ENCODE measurements at places on chromosomes 12 and 14.

DNA sequence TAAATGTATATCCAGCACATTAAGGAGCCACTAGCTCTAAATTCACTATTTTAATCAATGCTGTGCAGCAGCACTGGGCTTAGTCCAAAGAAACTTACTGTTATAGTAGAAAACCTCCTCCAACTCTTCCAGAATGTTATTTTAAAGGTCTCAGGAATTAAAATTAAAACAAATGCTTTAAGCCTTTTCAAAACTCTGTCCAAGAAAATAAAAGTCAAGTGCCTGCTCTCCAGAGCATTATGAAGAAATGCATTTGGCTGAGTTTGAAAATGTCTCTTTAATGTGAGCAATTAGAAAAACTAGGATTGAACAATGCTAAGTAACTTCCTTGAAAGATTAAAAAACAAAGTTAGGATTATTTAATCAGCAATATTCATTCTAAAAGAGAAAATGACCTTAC, 322.4 kb upstream of the DCN start:
- DNase-seq = no peak

DNA sequence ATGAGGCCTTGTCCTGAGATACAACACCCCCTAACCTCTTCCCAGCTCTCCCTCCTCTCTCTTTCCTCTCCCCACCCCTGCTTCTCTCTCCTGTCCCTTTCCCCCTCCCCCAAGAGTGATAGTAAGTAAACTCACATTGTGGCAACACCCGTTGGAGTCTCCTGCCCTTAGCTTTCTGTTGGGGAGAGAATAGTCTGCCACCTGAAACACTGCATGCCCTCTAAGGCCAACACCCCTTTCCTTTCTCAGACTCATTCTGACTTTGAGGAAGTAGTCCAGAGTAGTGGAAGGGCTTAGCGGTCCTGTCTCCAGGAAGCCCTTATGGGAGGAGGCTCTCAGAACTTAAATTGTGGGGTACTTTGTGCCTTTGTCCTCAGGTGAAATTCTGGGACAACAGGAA, 95.2 kb downstream of the PRKCH start:
- no peak for DNase-seq

DNA sequence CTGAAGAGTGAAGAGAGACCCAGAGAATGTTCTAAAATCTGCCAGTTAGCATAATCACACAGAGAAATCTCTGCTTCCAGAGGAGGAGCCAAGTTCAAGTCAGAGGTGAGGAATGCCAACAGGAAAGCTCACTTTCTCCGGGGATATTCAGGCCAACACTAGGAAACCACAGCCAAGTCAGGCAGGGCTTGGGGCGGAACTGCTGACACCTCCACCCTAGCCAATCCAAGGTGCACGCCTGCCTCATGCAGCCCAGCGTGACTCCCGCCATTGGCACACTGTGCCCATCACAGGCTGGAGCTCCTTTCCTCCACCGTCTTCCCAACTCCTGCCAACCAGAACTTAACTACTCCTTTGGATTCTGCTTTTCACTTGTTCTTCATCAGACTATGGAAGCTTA, 374.3 kb upstream of the CCDC196 start:
- no peak for DNase-seq

- no peak for DNase-seq
Observed at GRCh38 chr12:26869908-26870459, 37.0 kb upstream of the ITPR2 start.

GRCh38 chr12:81070846-81071245, 7.0 kb upstream of the ACSS3 start:
- no peak for DNase-seq

DNA sequence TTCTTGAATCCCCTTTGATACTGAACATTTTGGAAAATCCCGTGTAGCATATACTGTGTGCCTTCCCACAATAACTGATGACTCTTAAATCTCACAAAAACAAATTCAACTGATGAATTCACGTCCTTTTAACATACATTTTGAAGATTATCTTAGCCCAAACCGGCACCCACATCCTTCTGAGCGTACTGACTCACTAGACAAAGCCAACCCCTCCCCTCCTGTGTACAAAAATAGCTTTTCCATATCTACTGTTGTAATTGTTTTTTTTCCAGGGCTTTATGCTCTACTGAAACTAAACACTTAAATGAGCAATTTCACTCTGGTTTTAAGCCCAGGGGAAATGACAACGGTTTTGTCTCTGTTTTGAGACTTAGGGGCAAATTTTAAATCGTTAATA, 109.4 kb upstream of the ATF7IP start:
- DNase-seq = peak; percentile 20

GRCh38 chr12:117850048-117850447, 118.7 kb downstream of the KSR2 start:
- DNase-seq = no peak

DNA sequence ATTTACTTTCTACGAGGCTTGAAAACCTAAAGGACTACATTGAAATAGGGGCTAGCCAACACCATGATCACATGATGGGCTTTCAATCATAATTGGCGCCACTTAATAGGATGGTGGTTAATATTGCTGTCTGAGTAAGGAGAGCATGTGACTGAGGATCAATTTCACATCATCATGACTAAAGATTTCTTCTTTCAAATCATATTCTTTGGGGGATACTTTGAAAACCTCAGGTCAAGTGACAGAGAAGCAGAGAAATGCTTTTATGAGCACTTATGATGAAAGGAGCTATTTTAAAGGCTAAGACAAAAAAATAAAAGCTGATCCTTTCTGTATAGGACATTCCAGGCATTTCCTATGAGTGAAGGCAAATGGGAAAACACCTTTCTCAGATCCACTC, 42.9 kb upstream of the KRAS start:
- DNase-seq = no peak

- DNase-seq = no peak
Observed at GRCh38 chr14:37034410-37035285, 137.8 kb downstream of the SLC25A21 start.

DNA sequence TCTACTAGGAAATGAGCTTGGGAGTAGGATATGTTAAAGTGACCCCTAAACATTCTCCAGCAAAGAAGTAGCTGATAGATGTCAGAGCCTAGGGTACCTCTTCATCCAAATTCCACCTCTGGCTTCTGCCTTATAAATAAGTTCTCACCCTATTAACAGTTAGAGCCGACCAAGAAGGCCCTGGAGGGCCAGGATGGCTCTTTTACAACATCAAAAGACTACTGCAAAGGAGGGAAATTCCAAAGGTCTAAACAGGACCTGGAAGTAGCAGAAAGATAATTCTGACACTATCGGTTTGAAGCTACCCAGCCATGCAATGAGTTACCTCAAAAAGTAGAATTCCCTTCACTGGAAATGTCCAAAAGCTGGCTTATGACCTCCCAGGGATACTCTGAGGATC, 90.0 kb downstream of the PPM1H start:
- no peak for DNase-seq

DNA sequence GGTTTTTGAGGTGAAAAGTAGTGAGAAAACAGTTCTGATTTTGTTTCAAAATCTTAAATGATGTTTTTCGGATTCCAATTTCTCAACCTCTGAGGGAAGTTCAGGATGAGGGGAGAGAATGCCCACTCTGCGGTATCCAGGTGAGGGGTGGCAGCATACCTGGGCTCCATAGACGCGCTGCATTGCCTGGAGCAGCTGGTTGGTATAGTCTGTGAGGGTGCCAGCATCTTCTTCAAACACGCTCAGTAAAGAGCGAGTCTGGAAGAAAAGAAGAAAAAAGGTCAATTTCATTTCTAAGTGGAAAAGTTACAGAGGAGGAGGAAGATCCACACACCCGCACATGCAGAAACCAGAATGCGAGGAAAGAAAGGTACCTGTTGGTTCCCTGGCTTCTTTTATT, 7.0 kb downstream of the APPL2 start:
- no peak for DNase-seq

DNA sequence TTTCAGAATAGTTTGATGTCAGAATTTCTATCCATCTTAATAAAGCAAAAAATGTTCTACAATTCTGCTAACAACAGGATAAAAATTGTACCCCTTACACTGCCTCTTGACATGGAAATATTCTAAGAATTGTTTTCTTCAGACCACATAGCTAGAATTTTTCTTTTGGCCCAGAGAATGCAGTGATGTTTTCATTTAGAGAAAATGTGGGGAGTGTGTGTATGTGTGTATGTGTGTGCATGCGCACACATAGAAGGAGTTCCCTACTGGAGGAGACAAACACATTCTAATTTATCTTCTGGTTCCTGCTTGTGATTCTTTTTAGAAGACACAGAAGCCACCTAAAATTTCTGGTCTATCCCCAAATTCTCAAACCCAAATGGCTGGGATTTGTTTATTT, 1145.7 kb downstream of the VRK1 start:
- DNase-seq = no peak

DNA sequence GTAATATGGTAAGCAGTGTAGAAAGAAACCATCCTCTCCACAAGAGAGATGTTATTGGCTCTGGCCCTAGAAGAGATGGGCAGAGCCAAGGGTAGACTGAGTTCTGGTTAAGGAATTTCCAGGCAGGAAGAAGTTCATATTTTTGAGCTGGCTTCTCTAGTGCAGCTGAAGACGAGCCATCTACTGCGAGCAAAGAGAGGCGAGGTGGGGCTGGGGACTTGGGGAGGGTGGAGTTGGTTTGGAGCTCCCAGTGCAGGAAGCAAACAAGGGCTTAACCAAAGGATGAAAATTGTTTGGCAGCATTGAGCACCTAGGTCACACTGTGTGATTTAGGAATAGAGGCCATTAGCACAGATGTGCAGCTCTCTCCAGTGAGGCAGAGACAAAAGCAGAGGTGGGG, 239.6 kb downstream of the ZFP36L1 start:
- DNase-seq = no peak

DNA sequence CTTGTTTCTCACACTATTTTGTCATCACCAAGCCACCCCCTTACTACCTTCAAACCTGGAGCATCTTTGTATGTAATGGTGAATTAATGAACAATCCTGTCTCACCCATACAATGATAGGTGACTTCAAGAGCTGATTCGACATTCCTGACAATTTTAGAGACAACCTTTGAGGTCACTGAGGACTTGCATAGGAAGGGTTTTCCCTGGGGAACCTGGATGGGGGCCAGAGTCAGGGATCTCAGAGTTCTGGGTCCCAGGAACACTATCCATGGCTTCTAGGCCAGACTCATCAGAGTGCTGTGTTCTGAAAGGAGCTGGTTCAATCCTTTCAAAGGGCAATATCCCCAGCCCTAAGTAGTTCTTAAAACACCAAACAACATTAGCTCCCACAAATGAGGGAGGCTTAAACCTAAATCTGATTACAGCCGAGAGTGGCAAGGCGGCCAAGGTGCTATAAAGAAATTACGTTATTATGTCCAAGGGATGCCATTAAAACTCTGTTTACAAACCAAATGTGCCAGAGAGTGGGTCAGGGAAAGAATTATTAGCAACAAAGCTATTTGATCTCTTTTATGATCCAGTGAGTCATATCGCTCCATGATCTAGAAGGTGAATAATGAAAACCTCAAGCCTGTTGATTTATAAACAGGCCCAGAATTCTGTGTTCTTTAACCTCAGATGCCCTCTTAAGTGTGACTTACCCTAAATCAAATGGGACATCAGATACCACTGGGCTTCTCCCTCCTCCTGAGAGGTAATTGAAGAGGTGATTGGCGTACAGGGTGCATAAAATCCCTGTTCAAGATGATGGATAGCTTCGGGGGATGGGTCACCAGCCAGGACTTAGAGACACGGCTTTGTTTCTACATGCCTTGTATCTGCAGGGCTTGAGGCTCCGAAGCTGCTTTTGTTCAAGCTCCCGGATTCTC, 230.2 kb upstream of the TBX3 start:
- DNase-seq = no peak

DNA sequence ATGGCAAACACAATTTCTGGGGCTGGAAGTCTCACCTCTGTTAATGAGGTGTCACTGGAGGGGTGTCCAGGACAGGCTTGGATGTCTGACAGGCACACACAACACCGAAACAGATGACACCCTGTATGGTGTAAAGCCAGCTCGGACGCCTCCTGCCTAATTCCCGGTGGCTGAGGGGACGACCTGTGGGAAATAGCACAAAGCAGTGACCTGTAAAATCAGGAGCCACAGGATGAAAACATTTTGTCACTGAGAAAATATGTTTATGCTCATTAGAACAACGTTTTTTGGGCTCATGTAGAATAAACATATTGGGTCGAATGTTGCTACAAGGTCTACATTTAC, 285.0 kb upstream of the RTL1 start:
- no peak for DNase-seq

- no peak for DNase-seq
Observed at GRCh38 chr12:112230136-112230535, 104.8 kb downstream of the TRAFD1 start.

- peak; percentile 12 for DNase-seq
Observed at GRCh38 chr14:106210650-106211049, 684.3 kb downstream of the TMEM121 start.

GRCh38 chr12:58384196-58384595, 442.8 kb downstream of the ATP23 start:
- no peak for DNase-seq

GRCh38 chr12:122174155-122174845, at the start of gene IL31:
Gene IL31, minus strand, starts transcription at chr12:122174221. Its CDS starts 49 bp downstream, at chr12:122174172.
- no peak for DNase-seq

GRCh38 chr12:131832321-131833231, 4.4 kb downstream of the MMP17 start:
- no peak for DNase-seq

GRCh38 chr12:92717202-92717601, 14.4 kb downstream of the PLEKHG7 start:
- DNase-seq = no peak

DNA sequence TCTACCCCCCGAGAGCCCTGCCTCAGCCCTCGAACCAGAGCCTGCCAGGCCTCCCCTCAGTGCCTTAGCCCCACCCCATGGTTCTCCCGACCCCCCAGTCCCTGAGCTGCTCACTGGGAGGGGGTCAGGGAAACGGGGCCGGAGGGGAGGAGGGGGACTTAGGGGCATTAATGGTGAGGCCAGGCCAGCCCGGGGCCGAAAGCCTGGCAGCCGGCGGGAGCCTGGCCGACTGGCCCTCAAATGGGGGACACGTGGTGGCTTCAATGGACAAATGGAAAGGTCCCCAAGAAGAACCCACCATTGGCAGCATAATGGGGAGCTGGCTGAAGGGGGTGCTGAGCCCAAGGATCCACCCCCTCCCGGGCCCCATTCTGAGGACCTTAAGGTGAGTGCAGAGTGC, 5.6 kb downstream of the MBD6 start:
- DNase-seq = no peak

GRCh38 chr12:47757840-47758583, 668 bp downstream of the RAPGEF3 start:
- no peak for DNase-seq

- peak; percentile 94 for DNase-seq
Observed at GRCh38 chr14:24188251-24189058, at the start of gene IPO4. Gene IPO4, minus strand, starts transcription at chr14:24188816. Its CDS starts 29 bp downstream, at chr14:24188787.
